ENCODE measurements at places on chromosomes 5 and 9.

- peak; percentile 77 for DNase-seq
These were observed 14.6 kb downstream of the NREP start for GRCh38 chr5:111742177-111742994.

DNA sequence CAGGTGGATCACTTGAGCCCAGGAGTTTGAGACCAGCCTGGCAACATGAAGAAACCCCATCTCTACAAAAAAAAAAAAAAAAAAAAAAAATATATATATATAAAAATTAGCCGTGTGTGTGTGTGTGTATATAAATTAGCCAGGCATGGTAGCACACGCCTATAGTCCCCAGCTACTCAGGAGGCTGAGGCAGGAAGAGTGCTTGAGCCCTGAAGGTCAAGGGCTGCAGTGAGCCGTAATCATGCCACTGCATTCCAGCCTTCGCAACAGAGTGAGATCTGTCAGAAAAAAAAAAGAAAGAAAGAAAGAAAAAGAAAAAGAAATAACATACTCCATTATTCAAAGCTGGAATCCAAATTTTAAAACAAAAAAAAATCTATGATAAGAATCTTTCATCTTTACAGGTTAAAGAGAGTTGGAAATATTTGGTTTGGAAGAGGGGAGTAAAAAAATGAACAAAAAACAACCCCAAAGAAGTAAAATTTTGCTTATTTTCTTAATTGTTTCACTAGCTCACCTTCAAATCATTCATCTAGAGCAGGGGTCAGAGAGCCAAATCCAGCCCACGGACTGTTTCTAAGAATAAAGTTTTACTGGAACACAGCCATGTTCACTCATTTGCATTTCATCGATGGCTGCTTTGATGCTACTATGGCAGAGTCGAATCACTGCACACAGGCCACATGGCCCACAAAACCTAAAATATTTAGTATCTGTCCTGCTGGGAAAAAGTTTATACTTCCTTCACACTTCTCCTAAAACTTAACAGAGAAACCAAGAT, 109.9 kb downstream of the DROSHA start:
- no peak for DNase-seq

GRCh38 chr9:119986713-119987112, 593.3 kb downstream of the CDK5RAP2 start:
- no peak for DNase-seq

GRCh38 chr5:104052558-104053352, 490.2 kb upstream of the NUDT12 start:
- DNase-seq, result no peak

- DNase-seq, result no peak
These were observed 272.2 kb downstream of the BNC2 start for GRCh38 chr9:16598316-16598715.

GRCh38 chr5:111326551-111326950, 102.4 kb downstream of the CAMK4 start:
- no peak for DNase-seq

DNA sequence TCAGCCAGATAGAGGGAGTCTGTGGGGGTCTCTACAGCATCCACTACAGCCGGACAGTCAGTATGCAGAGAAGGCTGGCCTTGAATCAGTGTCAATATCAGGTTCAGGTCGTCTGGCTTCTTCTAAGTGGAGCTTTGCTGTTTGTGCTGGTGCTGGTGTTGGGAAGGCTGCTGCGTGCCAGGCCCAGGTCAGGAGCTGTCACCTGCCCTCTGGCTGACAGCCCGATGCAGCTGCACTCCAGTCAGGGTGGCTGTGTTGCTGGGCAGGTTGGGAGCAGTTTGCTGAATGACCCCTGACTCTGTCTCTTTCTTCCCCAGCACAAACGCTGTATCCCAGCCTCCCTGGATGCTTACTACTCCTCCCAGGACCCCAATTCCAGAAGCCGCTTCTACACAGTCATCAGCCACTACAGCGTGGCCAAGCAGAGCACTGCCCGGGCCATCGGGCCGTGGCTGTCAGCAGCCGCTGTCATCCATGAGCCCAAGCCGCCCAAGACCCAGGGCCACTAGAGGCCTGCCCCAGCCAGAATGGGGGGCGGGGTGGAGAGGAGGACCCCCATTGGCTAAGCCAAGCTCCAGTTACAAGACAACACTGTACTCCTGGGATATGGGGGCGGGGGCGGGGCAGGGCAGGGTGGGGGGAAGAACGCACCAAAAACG, 61.6 kb downstream of the NSG2 start:
- no peak for DNase-seq

DNA sequence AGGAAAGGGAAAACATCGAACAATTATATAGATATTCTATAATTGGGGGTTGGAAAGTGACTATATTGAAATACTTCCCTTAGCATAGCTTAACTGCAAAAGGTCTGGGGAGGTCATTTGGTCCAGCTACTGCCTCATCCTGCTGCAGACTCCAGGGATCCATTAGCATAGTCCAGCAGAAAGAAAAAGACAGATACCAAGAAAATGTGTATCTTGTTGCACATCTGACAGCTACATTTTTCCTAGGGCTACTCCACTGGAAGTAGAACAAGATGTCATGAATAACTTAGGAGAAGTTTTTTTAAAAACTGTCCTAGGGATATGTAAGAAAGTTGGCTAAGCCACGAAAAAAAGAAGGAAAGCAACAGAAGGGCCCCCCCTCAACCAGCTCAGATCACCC, 92.9 kb upstream of the SLC30A5 start:
- no peak for DNase-seq

DNA sequence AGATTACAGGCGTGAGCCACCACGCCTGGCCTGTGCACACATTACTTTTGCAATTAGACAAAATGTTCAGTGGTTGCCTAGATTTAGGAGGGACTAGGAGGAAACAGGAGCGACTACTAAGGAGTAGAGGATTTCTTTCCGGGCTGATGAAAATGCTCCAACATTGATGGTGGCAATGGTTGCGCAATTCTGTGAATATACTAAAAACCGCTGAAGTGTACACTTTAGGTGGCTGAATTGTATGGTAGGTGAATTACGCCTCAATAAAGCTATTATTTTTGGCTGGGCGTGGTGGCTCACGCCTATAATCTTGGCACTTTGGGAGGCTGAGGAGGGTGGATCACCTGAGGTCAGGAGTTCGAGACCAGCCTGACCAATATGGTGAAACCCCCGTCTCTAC, 46.8 kb upstream of the STXBP1 start:
- no peak for DNase-seq

All from hindlimb muscle (tissue), 1 donor.